RPMI8226 (cell line): ENCODE measurements at places on chromosomes 13 and 19.

- no peak for DNase-seq
These were observed 648.5 kb downstream of the PCDH9 start for GRCh38 chr13:66581675-66582074.

DNA sequence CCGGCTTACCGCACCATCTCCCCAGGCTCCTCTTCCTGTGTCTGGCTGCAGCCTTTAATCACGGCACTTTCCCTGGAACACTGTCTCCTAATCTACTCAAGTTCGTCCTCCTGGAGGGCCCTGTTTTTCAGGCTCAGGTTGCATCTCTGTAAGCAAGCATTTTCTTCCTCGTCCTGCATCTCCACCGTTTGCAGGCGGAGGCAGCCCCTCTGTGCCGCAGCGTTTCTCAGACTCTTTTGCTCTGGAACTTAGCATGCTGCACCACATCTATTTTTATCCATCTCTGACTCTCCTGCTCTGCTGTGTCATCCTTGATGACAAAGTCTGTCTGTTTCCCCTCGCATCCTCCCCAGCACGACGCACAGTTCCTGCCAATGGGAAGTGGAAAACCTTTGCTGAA lies 117.5 kb downstream of the ATP8A2 start:
- DNase-seq: no peak

GRCh38 chr13:57739089-57739488 lies 107.5 kb downstream of the PCDH17 start:
- DNase-seq: no peak

- DNase-seq: no peak
These were observed 78.9 kb downstream of the COL4A1 start for GRCh38 chr13:110227864-110228643.

DNA sequence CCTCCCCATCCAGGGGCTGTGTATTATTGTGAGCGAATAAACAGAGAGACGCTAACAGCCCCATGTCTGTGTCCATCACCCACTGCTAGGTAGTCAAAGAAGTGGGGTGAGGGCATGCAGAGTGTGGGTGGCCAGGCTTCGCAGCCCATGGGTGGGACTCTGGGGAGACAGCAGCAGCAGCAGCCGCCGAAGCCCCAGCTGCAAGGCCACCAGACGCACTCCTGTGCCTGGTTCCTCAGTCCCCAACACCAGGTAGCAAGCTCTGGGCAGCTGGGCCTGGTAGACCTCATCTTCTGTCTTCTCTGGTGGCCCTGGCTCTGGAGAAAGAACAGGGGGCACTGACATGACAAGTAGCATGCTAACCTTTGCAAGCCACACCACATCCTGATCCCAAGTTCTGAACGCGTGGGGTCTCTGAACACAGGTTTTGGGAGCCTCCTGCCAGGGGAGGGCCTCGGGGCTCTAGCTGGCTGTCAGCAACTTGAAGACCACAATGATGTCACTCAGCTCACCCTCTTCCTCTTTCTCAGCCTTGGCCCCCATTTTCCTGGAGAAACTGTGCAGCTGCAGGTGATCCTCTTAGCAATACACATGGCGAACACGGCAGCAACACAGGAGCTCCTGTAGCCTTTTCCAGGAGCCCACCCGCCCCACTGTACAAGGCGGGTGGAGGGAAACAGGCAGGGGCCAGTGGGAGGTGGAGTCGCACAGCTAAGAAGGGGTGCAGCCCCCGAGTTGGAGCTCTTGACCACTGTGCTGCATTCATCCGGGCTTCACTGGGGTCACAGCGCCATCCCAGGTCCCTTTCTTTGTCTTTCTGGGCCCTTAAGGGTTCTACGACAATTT lies 5.8 kb downstream of the FUZ start:
- no peak for DNase-seq

DNA sequence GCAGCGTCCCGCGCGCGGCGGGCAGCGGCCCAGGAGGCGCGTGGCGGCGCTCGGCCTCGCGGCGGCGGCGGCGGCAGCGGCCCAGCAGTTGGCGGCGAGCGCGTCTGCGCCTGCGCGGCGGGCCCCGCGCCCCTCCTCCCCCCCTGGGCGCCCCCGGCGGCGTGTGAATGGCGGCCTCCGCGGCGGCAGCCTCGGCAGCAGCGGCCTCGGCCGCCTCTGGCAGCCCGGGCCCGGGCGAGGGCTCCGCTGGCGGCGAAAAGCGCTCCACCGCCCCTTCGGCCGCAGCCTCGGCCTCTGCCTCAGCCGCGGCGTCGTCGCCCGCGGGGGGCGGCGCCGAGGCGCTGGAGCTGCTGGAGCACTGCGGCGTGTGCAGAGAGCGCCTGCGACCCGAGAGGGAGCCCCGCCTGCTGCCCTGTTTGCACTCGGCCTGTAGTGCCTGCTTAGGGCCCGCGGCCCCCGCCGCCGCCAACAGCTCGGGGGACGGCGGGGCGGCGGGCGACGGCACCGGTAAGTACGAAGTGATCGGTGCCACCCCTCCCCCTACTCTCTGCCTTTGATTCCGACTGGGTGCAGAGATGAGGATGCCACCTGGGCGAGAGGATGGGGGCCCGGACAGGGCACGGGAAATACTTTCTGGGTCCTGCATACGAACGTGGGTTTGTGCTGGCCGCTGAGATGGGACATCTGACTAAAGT lies 874 bp downstream of the TRIM28 start:
- peak; percentile 75 for DNase-seq

- DNase-seq: no peak
These were observed 43.9 kb upstream of the C1QTNF9 start for GRCh38 chr13:24265453-24265852.

GRCh38 chr19:7575434-7576040 lies 20.1 kb upstream of the CAMSAP3 start:
- peak; percentile 72 for DNase-seq

DNA sequence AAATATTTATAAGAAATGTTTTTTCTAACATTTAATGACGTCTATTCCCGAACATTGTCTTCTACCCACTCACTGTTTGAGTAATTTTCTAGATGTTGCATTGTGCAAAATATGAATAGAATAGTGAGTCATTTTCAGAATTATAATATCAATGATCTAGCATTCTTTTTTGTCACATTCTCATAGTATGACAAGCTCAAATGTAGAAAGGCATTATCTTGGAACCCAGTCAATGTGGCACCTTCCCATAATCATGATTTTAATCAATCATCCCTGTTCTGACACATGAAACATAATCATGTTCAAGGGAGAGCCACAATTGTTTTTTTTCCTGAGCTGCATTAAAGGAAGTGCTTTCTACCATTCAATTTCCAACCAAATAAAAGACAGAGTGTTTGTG lies 265.8 kb downstream of the OXGR1 start:
- DNase-seq: no peak

- no peak for DNase-seq
These were observed 1.6 kb downstream of the CA11 start for GRCh38 chr19:48644355-48644754.

GRCh38 chr13:80798576-80799133 lies 457.7 kb upstream of the SPRY2 start:
- DNase-seq: no peak

GRCh38 chr19:31534786-31535657 lies 185.8 kb upstream of the TSHZ3 start:
- no peak for DNase-seq

GRCh38 chr13:90798381-90798780 lies 549.1 kb upstream of the MIR17HG start:
- no peak for DNase-seq

- no peak for DNase-seq
These were observed 58.2 kb upstream of the TEX29 start for GRCh38 chr13:111262281-111262680.
